ENCODE measurements at places on chromosomes 11 and 22.

GRCh38 chr11:94658386-94658785, 91.2 kb downstream of the PIWIL4 start:
- no peak for DNase-seq
- H3K27ac ChIP-seq, result no peak overlapping the region
- H3K27me3 ChIP-seq, result no peaks in the 10 kb centered on the region
- H3K4me1 ChIP-seq, result no peaks in the 10 kb centered on the region
- H3K4me3 ChIP-seq, result no peak overlapping the region
- no peaks in the 10 kb centered on the region for H3K36me3 ChIP-seq

DNA sequence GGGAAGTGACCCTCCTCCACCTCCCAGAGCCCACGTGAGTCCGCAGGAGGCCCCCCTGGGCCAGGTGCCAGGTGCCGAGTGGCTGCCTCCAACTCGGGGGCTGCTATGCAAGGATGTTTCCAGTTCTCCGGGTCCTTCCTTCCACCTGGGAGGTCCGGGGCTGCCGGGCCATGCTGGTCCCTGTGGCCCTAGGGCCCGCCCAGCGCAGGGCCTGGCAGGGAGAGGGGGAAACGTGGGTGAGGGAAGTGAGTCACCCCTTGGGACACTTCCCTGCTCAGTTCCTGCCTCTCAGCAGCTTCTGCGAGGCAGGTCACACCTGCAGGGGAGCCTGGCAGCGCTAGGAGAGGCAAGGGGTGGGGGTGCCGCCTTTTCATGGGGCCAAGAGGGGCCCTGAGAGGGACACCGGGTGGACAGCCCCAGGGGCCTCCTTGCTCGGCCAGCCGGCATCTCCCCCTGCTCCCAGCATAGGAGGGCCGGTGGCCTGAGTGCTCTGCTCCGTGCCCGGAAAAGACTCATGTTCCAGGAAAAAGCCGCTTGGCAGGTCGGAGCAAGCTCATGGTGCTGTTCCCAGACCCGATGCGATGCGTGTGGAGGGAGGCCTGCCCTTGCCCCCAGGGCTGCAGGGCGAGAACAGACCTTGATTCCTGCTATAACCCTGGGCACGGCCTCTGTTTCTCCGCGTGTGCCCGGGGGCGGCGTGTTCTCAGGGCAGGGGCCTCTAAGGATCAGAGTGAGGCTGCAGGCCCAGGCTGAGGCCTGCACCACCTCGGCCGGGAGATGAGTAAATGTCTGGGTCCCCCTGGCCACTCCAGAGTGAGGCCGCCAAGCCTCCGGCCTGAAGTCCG, 30.3 kb upstream of the WNT7B start:
- H3K27me3 ChIP-seq, result no peaks in the 10 kb centered on the region
- no peaks in the 10 kb centered on the region for H3K4me1 ChIP-seq
- H3K36me3 ChIP-seq, result no peaks in the 10 kb centered on the region
- no peak overlapping the region for H3K27ac ChIP-seq

- no peaks in the 10 kb centered on the region for H3K4me1 ChIP-seq
- DNase-seq, result no peak
- no peak overlapping the region for H3K4me3 ChIP-seq
- no peaks in the 10 kb centered on the region for H3K36me3 ChIP-seq
- H3K27me3 ChIP-seq, result no peaks in the 10 kb centered on the region
Measured at GRCh38 chr11:91700854-91701253, 523.8 kb upstream of the FAT3 start.

- H3K27me3 ChIP-seq, result no peaks in the 10 kb centered on the region
- H3K4me3 ChIP-seq, result no peak overlapping the region
- H3K27ac ChIP-seq, result no peak overlapping the region
- H3K4me1 ChIP-seq, result peaks cover 9% of the 10 kb centered on the region
- no peaks in the 10 kb centered on the region for H3K36me3 ChIP-seq
Measured at GRCh38 chr11:114091516-114092397, 32.2 kb downstream of the ZBTB16 start.

DNA sequence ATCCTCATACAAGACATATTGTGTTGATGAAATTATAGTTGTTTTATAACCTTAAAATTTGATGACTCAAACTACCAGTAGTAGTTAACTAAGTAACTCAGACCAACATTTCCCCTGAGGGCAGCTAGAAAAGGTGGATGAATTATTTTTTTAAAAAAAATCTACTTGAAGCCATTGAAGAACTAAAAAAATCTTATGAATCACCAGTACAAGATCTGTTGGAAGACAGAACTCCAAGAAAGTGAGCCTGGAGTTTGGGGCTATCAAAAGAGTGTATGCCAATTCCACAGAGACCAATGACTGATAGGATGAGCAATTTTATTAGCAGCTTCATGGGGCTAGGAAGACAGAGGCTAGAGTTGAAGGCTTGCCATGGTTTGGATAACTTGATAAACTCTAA, 72.4 kb downstream of the CYP2R1 start:
- H3K4me1 ChIP-seq, result no peaks in the 10 kb centered on the region
- peaks cover 26% of the 10 kb centered on the region for H3K36me3 ChIP-seq
- no peak for DNase-seq
- no peak overlapping the region for H3K4me3 ChIP-seq
- H3K27ac ChIP-seq, result no peak overlapping the region

DNA sequence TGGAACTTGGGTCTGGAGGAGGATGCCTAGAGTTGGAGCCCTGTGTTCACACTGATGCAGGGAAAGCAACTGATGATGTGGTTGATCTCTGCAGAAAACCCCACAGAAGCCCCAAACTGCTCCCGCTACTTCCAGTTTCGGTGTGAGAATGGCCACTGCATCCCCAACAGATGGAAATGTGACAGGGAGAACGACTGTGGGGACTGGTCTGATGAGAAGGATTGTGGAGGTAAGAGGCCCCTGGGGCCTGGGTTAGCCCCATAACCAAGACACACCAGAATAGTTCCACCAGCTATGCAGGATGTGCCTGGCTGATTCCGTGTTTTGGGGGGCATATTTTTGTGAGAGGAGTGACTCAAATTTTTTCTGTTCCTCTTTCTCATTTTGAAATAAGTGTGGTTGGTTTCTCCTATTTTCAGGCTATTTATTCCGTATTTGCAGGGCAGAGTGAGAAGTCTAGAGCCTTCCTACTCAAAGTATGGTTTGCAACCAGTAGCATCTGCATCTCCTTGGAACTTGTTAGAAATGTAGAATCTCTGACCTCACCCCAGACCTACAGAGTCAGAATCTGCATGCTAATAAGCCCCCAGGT, 137.3 kb upstream of the SORL1-AS1 start:
- no peaks in the 10 kb centered on the region for H3K27me3 ChIP-seq
- DNase-seq, result no peak
- peaks cover 88% of the 10 kb centered on the region for H3K36me3 ChIP-seq
- no peak overlapping the region for H3K27ac ChIP-seq

- H3K36me3 ChIP-seq, result no peaks in the 10 kb centered on the region
- no peaks in the 10 kb centered on the region for H3K27me3 ChIP-seq
- DNase-seq, result no peak
- H3K4me3 ChIP-seq, result no peak overlapping the region
Measured at GRCh38 chr11:56013805-56014204, 13.6 kb upstream of the OR5AS1 start.

- DNase-seq, result no peak
- no peaks in the 10 kb centered on the region for H3K4me1 ChIP-seq
- peaks cover 26% of the 10 kb centered on the region for H3K36me3 ChIP-seq
- H3K27me3 ChIP-seq, result no peaks in the 10 kb centered on the region
- no peak overlapping the region for H3K4me3 ChIP-seq
Measured at GRCh38 chr22:31692186-31692886, 30.3 kb upstream of the PISD start.

DNA sequence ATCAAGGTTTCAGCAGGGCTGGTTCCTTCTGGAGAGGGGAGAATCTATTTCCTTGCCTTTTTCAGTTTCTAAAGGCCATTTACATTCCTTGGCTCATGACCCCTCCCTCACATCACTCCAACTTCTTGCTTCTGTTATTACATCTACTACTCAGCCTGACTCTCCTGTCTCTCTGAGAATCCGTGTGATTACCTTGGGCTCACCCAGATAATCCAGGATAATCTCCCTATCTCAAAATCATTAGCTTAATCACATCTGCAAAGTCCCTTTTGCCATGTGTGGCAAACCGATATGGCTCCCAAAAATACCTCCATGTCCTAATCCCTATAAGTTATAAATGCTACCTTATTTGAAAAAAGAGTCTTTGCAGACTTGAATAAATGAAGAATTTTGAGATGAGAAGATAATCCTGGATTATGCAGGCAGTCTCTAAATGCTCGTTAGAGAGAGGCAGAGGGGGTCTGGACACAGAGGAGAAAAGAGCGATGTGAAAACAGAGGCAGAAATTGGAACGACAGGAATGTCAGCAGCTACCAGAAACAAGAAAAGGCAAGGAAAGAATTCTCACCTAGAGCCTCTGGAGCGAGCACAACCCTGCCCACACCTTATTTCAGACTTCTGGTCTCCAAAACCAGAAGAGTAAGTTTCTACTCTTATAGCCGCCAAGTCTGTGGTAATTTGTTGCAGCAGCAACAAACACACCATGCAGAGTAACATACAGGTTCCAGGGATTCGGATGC, 23.6 kb upstream of the ARHGAP32 start:
- H3K27me3 ChIP-seq, result no peaks in the 10 kb centered on the region
- DNase-seq, result no peak
- no peak overlapping the region for H3K4me3 ChIP-seq
- H3K27ac ChIP-seq, result no peak overlapping the region

- DNase-seq, result no peak
- H3K27me3 ChIP-seq, result no peaks in the 10 kb centered on the region
- H3K4me3 ChIP-seq, result no peak overlapping the region
- no peaks in the 10 kb centered on the region for H3K4me1 ChIP-seq
- no peaks in the 10 kb centered on the region for H3K36me3 ChIP-seq
Measured at GRCh38 chr11:122486793-122487495, 168.6 kb upstream of the UBASH3B start.

- no peaks in the 10 kb centered on the region for H3K27me3 ChIP-seq
- no peak overlapping the region for H3K27ac ChIP-seq
- DNase-seq, result no peak
- H3K36me3 ChIP-seq, result no peaks in the 10 kb centered on the region
- no peaks in the 10 kb centered on the region for H3K4me1 ChIP-seq
- no peak overlapping the region for H3K4me3 ChIP-seq
Measured at GRCh38 chr11:31106326-31106725, 263.2 kb downstream of the DCDC1 start.

GRCh38 chr11:112082729-112083128, 3.8 kb downstream of the TIMM8B start:
- no peak for DNase-seq
- H3K36me3 ChIP-seq, result peaks cover 56% of the 10 kb centered on the region
- no peak overlapping the region for H3K27ac ChIP-seq
- H3K4me3 ChIP-seq, result no peak overlapping the region
